CD4-positive, alpha-beta T cell treated with Interleukin-21 for 1 hour (primary cell): ENCODE measurements at places on chromosomes 1 and 21.

DNA sequence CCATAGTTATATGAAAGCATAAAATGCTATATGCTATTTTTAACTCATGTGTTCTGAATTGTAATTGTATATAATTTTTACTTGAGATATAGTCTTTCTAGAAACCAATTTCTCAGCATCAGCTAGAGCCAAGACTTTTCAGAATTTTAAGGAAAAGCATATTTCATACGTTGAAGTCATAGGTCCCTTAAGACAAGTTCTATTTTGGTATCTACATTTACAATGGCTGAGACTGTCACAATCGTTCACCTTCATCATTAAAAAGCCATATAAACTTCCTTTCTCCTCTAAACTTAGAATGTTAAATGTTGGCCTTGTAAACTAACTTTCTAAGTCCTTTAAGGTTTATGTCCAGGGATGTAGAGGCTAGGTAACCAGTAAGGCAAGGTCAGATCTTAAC lies 104.1 kb downstream of the LRRC40 start:
- DNase-seq: no peak

- DNase-seq: no peak
Observed at GRCh38 chr1:117290890-117291289, 76.4 kb upstream of the MAN1A2 start.

DNA sequence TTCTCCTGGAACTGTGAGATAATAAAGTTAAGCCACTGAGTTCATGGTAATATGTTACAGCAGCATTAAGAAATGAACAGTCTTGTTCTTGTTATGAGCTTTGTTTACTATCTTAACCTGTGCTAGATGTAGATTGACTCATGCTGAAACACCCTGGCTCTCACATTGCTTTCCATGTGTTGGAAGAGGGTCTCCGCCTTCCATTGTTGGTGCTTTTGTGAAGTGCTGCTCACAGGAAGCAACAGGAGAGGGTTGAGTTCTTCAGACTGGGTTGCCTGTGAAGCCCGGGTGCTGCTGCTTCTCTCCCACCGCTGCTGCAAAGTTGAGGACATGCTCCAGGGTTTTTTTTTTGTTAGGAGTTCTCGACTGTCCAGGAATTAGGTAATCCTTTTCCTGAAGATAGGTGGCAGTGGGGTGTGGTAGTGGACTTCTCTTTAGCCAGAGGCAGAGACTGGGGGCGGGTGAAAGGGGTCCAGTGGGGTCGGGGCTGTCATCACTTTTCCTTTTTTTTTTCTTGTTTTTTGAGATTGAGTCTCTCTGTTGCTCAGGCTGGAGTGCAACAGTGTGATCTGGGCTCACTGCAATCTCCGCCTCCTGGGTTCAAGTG lies 28.7 kb upstream of the HMGN1 start:
- no peak for DNase-seq

DNA sequence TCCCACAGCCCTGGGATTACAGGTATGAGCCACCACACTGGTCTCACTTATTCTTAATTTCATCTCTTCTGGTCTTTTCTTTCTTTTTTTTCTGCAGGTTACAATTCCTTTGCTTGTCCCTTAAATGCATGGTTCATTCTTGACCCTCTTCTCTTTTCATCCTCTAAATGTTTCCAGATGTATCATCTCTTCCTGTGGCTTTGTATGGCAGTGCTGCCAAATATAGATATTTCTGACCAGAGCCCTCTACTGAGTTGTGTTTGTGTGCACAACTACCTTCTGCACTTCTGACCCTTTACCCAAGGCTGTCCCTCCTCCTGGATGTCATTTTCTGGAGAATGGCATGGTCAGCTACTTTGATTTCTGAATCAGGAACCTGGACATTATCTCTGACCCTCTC lies 32.5 kb downstream of the OLFML3 start:
- DNase-seq: no peak

GRCh38 chr1:23422241-23422877 lies 2.2 kb downstream of the TCEA3 start:
- peak; percentile 42 for DNase-seq

DNA sequence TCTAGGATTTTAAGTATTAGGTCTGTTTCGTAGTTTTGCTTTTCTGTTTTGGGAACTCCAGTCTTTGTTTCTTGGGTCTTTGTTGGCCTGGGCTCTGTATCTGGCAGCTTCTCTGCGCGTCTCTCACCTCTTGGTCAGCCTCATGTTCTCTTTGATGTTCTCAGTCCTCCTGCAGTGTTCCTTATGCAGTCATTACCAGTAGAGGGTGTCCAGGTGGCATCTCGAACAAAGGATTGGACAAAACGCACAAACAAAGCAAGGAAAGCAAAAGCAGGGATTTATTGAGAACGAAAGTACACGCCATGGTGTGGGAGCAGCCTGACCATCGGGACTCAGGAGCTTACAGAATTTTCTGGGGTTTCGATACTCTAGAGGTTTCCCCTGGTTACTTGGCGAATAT lies 133.7 kb upstream of the COL6A1 start:
- DNase-seq: no peak

DNA sequence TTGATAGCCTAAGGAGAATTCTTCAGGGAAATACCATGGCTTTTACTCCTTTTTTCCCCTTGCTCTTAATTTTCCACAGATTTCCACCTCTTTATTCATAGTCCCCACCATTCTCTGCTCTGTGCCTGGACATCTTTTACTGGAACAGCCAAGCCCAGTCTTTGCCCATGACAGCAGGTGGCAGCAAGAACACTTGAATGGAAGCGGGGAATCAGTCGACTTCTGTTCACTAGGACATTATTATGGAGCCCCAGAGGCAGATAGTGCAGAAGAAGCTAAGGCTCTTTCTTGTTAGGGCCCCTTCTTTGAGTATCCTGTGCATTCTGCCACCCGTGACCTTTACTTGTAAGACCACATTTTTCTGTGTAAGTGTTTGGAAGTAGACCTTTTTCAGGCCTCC lies 6.3 kb downstream of the OR14I1 start:
- DNase-seq: peak; percentile 7

GRCh38 chr1:54400329-54400728 lies 5.9 kb downstream of the SSBP3 start:
- DNase-seq: no peak

GRCh38 chr1:56099766-56100265 lies 479.5 kb downstream of the PLPP3 start:
- DNase-seq: no peak

DNA sequence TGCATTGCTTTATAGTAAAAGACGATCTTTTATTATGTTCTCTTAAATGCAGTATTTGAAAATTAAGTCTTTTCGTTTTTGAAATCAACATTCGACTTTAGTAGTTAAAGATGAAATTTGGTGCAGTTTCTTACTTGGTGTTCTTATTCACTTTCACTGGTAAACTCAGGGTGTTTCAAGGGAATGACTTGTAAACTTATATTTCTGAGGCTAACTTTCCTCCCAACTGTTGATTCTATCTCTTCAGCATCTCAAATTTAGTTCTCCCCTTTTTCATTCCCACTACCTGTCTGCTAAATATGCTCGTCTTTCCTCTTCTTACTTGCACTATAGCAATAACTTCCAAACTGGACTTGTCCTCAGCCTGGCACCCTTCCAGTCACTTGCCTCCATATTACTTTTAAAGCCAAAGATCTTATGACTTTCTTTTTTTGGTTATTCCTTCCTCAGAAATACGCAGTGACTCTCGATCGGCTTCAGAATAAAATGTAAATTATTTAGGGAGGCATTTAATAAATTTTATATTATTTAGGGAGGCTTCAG lies 988 bp downstream of the SLC35A3 start:
- no peak for DNase-seq

- DNase-seq: no peak
Observed at GRCh38 chr1:28835237-28835650, 23.3 kb downstream of the OPRD1 start.

DNA sequence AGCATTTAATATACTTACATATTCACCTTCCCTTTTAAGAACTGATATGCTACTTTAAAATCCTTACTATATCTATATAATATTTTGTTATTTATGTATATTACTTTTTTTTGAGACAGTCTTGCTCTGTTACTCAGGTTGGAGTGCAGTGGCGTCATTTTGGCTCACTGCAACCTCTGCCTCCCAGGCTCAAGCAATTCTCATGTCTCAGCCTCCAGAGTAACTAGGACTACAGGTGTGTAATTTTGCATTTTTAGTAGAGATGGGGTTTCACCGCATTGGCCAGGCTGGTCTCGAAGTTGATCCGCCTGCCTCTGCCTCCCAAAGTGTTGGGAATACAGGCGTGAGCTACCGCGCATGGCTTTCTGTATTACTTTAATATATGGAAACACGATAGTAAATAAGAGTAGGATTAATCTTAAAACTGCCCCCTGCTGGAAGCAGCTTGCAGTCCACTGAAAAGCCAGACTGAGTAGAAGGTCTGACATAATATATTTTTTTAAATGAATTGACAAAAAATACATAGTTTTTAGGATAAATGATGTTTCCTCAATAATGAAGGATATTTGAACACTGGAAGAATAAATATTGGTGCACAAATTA lies 24.4 kb downstream of the RCAN3 start:
- peak; percentile 67 for DNase-seq

DNA sequence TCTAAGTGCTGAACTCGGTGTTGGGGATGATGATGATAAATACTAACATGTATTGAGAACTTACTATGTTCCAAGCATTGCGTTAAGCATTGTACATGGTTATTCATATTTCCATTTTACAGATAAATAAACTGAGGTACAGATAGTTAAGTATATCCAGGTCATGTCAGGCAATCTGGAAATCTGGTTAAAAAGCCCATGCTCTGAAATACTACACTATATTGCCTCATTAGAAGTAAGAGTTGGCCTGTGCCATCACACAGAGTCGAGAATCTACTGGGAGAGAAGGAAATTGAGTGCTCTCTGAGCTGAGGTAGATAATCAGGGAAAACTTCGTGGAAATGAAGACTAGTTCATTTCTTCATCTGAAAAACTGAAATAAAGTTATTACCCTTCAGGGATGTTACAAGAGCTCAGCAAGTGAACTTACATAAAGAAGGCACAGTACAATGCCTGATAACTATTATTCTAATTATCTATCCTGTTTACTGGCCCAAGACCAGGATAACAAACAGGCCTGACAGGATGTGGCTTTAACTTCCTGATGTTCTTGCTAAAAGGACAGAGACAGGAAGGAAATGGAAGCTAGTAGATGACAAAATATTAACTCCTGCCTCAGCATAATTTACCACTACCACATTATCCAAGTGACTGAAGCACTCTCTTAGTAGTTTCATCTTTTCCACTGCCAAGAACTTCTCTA lies 85.6 kb downstream of the EPS15 start:
- peak; percentile 47 for DNase-seq

DNA sequence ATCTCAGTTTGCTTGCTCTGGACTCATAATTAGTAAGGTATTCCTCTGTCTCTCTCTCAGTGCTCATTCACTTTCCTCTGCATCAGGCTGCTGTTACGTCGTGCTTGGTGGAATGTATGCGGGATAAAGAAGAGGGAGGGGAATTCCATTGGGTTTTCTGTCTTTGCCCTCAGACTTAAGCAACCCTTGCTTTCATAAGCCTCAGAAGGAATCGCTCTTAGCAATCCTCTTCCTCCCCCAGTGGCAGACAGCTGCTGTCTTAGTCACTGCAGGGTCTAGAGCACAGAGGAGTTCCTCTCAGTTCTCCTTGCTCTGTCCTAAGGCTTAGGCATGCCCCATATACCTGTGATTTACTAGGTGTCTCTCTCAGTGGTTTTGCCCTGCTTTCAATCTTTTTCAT lies 19.1 kb upstream of the NTMT2 start:
- no peak for DNase-seq

DNA sequence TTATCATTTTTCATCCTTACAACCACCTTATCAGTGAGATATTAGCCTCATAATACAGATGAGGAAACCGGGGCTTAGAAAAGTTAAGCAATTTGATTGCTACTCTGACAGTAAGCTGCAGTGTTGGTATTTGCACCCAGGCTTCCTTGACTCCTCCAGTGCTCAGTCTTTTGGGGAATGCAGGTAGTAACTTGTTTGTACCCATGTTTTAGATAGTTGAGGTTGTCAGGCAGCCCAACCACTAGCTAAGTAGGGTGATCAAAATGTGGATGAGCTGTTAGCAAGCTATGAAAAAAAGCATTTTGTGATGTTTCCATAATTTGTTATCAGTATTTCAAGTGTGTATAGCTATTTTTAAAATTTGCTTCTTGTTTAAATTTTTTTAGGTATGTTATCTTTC lies 80.8 kb downstream of the SASS6 start:
- no peak for DNase-seq

DNA sequence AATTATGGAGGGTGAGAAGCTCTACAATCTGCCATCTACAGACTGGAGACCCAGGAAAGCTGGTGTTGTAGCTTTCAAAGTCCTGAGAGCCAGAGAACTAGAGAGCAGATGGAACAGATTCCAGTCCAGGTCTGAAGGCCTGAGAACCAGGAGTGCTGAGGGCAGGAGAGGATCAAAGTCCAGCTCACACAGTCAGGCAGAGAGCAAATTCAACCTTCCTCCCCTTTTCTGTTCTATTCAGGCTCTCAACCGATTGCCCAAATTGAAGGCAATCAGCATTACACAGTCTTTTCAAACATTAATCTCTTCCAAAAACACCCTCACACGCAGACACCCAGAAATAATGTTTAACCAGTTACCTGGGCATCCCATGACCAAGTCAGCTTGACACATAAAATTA lies 2.5 kb upstream of the TMPRSS2 start:
- no peak for DNase-seq

- DNase-seq: no peak
Observed at GRCh38 chr1:178784131-178784536, 59.1 kb downstream of the RALGPS2 start.

DNA sequence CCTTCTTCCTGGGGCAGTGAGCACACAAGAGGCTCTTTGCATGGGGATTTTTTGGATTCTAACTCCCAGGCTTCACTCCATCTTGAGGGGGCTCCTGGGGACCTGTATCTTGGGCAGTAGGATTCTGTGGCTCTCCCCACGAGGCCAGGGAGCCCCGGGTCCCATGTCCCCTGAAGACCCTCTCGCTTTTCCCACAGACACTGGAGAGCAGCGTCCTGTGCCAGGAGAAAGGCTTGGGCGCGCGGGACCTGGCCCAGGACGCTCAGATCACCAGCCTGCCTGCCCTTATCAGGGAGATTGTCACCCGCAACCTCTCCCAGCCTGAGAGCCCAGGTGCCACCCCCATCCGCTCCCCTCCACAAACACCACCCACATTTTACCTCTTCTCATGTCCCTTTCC lies 735 bp downstream of the CROCC start:
- DNase-seq: no peak

DNA sequence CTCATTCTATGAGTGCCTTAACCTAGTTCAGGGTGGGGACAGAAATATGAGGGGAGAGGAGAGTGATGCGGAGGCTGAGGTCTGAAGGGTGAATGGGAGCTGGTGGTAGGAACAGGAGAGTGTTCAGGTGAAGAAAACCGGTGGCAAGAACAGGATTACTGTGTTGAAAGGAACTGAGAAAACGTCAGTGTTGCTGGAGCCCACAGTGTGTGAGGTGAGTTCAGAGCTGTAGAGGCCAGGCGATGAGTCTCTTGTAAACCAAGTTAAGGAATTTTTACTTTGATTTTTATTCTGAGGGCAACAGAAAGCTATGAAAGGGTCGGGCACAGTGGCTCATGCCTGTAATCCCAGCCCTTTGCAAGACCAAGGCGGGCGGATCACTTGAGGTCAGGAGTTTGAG lies 45.3 kb upstream of the PUM1 start:
- DNase-seq: no peak
